Stimulated activated CD4-positive, alpha-beta T cell treated with anti-CD3 and anti-CD28 coated beads, Interleukin-4, amount 100 ng/mL, for 48 hours (primary cell): ENCODE measurements at places on chromosomes 7 and 10.

- no peak for DNase-seq
Measured at GRCh38 chr7:21107101-21107500, 320.4 kb upstream of the SP8 start.

GRCh38 chr7:103307503-103308231 is 10.4 kb downstream of the PMPCB start:
- DNase-seq = no peak

GRCh38 chr10:65931291-65932070 is 994.4 kb upstream of the LRRTM3 start:
- no peak for DNase-seq

DNA sequence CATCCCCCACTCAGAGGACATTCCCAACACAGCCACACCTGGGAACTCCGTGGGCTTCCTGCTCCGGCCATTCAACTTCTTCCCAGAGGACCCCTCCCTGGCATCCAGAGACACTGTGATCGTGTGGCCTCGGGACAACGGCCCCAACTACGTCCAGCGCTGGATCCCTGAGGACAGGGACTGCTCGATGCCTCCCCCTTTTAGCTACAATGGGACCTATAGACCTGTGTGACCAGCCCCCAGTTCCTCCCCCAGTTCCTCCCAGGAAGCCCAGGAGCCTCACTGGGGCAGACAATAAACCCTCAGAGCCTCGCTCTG is 8.6 kb downstream of the AOC1 start:
- DNase-seq = no peak

DNA sequence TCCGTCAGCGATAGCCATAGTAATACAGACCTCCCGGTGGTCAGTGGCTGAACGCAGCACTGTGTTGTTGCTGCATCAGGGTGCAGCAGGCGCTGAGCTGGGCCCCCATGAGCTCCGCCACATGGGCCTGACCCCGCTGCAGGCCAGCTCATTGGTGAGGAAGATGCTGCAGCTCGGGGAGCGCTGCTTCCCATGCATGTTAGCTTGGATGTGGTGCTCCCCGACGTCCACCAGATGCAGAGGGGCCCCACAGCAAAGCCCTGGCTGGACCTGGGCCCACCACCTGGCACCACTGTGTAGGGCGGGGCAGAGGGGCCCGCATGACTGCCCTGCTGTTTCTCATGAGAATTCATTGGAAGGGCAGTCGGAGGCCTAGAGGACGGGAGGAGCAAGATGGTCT is 50.8 kb downstream of the WDR37 start:
- no peak for DNase-seq

DNA sequence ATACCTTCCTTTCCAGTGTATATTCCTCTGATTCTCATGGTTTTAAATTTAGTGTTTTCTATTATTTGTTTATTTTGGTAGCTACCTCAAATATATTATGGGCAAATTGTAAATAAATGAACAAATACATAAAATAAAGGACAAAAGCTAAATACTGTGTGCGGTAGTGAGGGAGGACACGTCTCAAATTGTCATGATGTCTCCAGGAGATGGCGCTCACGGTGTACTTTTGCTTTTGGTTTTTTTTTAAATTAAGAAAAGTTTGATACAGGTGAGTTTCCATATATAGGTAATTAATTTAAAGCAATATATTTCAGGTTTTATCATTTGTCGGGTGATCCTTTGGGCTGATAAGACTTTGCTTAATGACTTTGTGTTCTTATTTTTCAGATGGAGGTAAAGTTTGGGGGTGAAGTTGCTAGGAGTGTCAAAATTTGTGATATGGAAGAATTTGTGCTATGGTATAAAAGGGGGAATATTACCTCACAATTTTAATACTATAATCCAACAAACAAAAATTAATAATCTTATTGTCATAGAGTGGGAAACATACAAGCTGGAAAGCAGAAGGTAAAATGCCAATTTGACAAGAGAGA is 68.4 kb upstream of the TMEM229A start:
- DNase-seq = no peak

- no peak for DNase-seq
Measured at GRCh38 chr10:517872-518475, 171.5 kb downstream of the DIP2C start.

DNA sequence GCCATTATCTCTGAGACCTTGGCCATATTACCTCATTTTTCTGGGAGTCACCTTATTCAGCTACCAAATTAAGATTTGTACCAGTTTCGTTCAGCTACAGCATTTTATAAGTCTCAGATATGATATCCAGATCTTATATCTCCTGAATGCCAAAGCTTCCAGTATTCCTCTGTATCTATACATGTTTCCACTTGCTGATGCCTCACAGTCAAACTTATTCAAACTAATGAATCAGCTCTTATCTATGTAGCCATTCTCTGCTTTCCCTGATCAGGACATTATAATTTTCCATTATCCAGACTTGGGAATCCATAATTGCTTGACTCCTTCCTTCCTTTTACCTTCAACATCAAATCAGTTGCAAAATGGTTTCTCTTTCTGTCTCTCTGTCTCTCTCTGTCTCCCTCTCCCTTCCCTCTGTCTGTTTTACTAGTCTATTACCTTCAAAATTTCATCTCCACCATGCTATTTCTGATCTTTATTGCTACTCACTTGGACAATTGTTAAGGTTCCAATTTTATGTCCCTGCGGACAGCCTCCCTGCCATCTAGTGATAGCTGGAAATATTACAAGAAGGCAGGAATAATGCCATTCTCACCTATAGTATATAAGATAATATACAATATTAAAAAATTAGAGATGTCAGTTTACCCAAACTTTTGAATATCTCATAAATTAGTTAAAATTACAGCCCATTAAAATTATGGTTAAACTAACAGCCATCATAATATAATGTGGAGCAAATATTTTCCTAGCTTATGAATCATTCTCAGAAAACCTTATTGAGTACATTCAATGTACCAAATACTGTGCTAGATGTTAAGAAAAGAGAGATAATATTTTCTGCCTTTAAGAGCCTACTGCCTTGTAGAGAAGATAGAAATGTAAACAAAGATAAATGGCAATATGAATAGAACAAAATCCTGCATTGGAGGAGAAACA is 89.8 kb downstream of the PCLO start:
- no peak for DNase-seq

GRCh38 chr10:78927257-78927995 is 141.3 kb upstream of the ZMIZ1 start:
- DNase-seq = no peak

DNA sequence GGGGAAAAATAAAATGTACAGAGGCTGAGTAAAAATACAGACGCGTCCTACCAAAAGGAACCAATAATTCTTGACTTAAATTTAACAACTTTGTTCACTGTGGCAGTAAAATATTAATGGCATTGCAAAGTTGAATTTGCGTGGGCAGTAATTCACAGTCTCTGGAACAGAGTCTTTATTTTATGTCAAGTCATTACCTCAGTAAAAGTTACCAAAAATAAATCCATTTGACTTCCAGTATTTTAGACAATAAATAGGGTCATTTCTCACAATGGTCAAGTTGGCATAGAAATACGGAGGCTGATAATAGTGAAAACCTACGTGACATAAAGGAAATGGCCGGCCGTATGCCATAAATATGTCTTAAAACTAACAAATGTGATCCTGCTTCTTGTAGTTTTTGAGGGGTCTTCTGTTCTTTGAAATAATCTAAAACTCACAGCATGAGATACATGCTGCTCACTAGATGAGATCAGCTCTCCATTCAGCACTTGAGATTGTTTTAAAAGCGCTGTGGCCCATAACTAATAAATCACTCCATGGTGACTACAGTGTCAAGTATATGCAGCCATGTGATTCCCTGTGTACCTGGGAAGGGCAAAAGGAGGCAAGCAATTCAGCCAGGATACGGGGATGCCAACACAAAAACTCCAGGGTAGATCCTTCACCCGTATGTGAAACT is 75.3 kb downstream of the DOCK4 start:
- DNase-seq = no peak

DNA sequence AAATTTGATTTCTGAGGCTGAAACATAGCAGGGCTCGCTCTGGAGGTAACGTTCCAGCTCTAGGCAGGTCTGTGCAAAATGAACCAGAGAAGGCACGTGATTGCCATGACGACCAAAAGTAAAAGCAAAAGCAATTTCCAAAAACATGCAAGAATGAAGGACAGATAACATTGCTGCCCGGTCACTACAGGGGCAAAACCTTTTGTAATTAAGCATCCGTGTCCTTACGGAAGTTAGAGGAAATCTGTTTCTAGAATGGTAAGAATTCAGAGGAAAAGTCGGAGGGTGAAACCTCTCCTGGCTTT is 2.9 kb downstream of the KLF6 start:
- no peak for DNase-seq
